ENCODE measurements at places on chromosomes 1 and 21. TPM values are rescaled to one million over a fixed set of nuclear protein-coding genes. Genes with fewer than 3 reads are reported as not detected.

Gene NT5C1A
- total RNA-seq: 1.1 TPM

Gene MYBPH
- total RNA-seq: not detected

Gene CSMD2
- not detected for total RNA-seq

Gene ZBTB8A
- total RNA-seq: 0.10 TPM

Gene CLCA4
- not detected for total RNA-seq

Gene OR10J1
- not detected for total RNA-seq

Gene FCRL6
- total RNA-seq: 0.49 TPM

Gene EXO1
- 30.7 TPM for total RNA-seq
